ENCODE measurements at places on chromosomes 6 and 20.

- DNase-seq: no peak
Measured at GRCh38 chr20:8082989-8083388, 49.1 kb upstream of the PLCB1 start.

DNA sequence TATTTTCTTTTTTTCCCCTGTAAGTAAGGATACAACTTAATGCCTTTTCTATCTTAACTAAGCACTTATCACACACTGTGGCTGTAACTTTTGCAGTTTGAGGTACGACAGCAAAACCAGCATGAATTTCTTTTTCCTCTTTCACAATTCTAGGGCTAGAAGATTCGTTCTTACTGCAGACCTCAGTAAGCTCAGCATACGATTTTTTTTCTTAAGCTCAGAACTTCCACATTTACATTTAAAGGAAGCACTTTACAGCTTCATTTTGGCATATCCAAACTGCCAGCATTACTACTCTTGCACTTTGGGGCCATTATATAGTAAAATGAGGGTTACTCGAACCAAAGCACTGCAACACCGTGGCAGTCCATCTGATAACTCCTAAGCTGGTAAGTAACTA is 889 bp upstream of the CHMP4B start:
- no peak for DNase-seq

- no peak for DNase-seq
Measured at GRCh38 chr20:61429458-61430227, 177.6 kb downstream of the CDH4 start.

GRCh38 chr6:1695546-1696462 is 86.1 kb downstream of the FOXC1 start:
- DNase-seq: no peak

DNA sequence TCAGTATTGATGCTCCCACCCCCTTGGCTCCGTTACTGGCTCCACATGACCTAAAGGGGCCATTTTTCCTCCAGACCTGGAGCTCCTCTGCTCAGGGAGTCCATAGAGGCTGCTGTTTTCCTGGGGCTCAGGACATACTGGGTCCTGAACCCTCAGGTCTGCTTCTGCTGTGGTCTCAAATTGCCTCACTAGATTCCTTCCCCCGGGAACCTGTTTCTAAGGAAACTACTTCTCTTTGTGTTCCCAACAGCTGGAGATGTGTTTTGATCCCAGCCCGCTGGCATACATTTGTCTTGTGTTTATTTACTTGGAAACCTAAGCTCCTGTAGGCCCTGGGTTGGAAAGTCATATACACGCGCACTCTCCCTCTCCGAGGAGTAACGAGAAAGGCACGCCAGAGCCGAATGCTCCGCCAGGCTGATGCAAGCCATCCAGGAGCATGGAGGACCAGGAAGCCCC is 222.8 kb downstream of the UST start:
- no peak for DNase-seq

GRCh38 chr6:116500969-116501433 is 10.4 kb upstream of the CALHM5 start:
- no peak for DNase-seq

DNA sequence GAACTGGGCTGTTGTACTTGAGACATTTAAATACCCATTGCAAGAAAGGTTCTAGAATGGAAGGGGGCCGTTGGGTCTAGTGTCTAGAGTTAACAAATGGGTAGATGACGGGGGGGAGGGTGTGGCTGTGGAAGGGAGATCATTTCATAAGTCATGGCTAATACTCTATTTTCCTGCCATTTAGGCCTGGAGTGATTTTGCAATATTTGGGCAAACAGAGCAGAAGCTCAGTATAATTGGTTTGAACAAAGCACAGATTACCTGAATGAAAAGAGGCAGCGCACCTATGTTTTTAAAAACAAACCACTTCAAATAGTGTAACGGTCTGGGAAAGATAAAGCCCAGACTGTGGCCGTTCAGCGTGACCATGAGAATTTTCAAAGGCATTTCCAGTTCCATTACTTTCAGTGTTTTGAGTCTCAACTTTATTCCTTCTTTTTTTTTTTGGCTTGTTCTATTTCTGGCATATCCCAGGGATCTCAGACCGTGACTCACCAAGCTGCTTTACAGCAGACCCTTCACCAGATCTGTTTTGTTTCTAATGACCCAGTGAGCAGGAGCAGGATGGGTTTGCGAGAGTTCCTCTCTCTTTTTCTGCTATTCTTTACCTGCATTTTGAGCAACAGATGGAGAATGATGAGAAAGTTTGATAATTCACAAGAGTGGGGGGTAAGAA is 73.7 kb downstream of the LYRM2 start:
- DNase-seq: no peak

DNA sequence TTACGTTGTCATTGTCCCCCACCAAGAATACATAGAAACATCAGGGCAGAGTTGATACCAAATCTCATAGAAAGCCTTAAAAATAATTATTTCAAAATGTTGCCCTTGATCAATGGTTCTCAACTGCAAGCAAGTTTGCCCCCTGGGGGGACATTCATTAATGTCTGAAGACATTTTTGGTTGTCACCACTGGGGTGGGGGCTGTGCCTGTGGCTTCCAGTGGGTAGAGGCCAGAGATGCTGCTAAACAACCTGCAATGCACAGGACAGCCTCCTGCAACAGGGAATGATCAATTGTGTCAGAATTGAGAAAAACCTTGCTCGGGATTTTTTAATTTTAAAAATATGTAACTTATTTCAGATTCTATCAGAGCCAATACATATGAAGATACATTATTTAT is 130.6 kb upstream of the DOK5 start:
- no peak for DNase-seq

DNA sequence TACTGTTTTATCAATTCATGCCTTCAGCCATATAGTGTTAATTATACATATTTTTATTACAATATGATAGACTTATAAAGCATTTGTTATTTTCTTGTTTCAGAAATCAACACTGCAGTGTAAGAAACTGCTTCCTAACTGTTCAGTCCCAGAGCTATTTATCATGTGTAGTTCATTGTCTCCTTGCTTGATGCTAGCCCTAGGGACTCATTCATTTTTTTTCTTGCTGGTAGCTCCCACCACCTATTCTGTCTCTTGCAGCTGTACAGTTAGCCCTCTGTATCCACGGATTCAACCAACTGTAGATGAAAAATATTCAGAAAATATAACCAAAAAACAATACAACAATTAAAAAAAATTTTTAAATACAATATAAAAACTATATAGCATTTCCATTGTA is 121.3 kb downstream of the STXBP5 start:
- no peak for DNase-seq

- no peak for DNase-seq
Measured at GRCh38 chr20:46709055-46709458, 392 bp upstream of the SLC2A10 start.

DNA sequence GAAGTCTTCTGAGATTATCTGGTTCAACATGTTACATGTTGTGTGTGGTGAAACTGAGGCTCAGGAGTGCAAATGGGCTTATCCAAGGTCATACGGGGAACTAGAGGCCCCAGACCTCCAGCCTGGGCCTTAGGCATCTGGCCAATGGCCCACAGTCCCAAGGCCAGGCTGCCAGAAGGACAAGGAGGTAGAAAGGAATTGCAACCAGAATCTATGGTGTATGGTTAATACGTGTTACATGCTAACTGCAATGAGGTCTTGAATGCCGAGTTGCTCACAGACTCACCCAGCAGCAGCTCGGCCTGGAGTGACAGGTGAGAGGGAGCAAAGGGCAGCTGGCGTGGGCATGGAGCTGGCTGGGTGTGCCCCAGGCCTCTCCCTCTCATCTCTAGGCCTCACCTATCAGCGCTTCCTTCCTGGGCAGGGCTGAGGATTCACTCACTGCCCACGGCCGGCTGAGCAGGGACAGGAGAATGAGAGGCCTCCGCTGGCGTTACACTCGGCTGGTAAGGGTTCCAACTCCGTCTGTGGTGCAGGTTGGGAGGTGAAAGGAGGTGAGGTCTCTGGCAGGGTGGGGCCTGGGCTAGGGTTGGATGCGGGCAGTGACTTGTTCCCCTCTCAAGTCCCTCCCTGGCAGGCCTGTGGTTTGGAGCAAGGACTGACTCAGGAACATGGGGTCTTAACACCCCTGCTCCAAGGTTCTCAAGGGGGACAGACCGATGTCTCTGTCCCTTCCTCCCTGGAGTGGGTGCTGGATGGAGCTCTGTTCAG is at the start of gene TLDC2:
TLDC2 (plus strand) TSS at position 437 of the 771 bp plus-strand sequence; CDS start at position 474, 37 bp downstream.
- no peak for DNase-seq

DNA sequence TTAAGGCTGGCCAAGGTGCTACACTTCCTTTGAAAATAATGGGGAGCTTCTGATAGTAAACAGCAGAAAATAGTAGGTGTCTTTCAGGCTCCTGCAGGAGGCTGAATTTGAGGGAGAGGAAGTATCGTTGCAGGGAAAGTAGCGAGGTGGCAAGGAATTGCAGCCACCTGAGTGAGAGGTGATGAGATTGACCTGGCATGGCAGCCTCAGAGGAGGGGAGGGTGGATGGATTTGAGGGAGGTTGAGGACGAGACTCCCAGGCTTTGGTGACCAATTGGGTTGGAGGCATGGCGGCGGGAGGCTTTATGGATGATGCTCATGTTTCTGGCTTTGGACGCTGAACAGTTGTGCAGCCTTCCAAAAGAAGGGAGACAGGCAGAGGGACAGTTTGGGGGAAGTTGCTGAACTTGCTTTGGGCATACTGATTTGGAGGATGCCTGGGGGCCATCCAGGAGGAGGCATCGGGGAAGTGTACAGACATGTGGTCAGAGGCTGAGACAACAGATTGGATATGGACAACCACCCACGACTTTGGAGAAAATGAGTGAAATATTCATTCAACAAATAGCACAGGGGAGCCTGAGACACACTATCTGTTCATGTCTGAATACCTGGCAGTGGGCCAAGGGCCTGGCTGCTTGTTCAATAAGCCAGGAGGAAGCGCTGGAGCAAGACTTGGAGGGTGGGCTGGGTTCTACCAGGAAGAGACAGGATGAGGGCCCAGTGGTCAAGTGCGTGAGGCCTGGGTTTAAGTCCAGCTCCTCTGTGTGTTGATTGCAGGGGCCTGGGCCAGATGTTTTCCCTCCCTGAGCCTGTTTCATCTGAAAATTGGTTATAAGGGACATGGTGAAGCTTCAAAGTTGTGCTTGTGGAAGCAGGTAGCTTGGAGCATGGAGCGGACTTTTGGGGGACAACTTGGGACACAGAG is 113.2 kb downstream of the CEBPB start:
- no peak for DNase-seq

DNA sequence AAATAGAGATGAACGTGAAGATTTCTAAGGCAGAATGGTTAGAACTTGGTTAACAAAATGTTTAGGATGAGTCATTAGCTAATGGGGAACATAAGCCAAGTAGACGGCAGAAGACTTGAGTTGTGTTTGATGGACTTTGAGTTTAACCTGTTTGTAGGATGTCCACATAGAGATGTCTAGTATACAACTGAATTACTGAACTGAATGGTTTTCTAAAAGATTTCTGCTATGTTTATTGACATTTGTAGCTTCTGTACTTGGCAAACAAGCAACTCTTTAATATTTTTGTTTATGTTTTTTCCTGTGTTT is 54.5 kb upstream of the DYNLRB1 start:
- DNase-seq: no peak

GRCh38 chr6:51717477-51717876 is 369.9 kb downstream of the PKHD1 start:
- DNase-seq: no peak

GRCh38 chr6:33377171-33377570 is 14.5 kb upstream of the KIFC1 start:
- no peak for DNase-seq

GRCh38 chr6:130020073-130020906 is 1.9 kb downstream of the L3MBTL3 start:
- peak; percentile 35 for DNase-seq

- no peak for DNase-seq
Measured at GRCh38 chr6:44262467-44263353, 2.6 kb downstream of the NFKBIE start.

- DNase-seq: no peak
Measured at GRCh38 chr20:44714102-44714700, 968 bp upstream of the CCN5 start.

DNA sequence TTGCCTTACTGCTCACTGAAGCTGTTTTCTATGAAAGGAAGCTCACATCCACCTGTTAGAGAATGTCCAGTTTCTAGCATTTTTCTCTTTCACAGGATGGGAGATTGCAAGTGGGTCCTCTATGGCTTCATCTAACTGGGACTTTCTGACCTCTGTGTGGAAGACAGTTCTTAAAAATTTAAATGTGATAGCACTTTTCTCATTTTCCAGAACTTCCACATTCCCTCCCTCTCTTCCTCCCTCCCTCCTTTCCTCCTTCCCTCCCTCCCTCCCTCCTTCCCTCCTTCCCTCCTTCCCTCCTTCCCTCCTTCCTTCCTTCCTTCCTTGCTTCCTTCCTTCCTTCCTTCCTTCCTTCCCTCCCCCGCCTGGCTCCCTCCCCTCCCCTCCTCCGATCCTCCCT is 291.1 kb downstream of the DOK5 start:
- DNase-seq: no peak

- DNase-seq: no peak
Measured at GRCh38 chr20:11907621-11908020, 10.1 kb upstream of the BTBD3 start.
